ENCODE measurements at places on chromosomes 2 and 18.

GRCh38 chr2:24374301-24374700, 14.0 kb upstream of the ITSN2 start:
- H3K36me3 ChIP-seq: no peaks in the 10 kb centered on the region
- H3K27me3 ChIP-seq: no peaks in the 10 kb centered on the region
- no peak overlapping the region for H3K4me3 ChIP-seq

DNA sequence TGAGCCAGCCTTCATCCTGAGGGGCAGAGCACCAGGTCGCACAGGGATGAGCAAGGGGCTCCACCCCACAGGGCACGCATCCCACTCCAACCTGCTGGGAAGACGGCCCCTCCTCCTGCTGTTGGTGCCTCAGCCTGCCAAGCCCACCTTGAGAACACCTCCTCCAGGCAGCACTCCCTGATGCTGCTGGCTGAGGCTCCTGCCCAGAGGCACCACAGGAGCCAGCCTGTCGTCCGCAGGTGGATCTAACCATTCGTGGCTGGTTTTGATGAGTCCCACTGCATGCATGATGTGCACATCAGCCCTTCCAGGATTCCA, 58.4 kb downstream of the BIN1 start:
- no peak overlapping the region for H3K27ac ChIP-seq
- peaks cover 26% of the 10 kb centered on the region for H3K36me3 ChIP-seq
- no peaks in the 10 kb centered on the region for H3K4me1 ChIP-seq
- no peak for DNase-seq
- no peak overlapping the region for H3K4me3 ChIP-seq

- H3K36me3 ChIP-seq: no peaks in the 10 kb centered on the region
- H3K4me3 ChIP-seq: no peak overlapping the region
- H3K27me3 ChIP-seq: no peaks in the 10 kb centered on the region
- no peaks in the 10 kb centered on the region for H3K4me1 ChIP-seq
- no peak overlapping the region for H3K27ac ChIP-seq
Observed at GRCh38 chr18:62773691-62774090, 58.4 kb downstream of the PHLPP1 start.

- no peak overlapping the region for H3K27ac ChIP-seq
- H3K4me3 ChIP-seq: no peak overlapping the region
- DNase-seq: no peak
- H3K27me3 ChIP-seq: no peaks in the 10 kb centered on the region
Observed at GRCh38 chr2:5227062-5227699, 465.0 kb upstream of the SOX11 start.

DNA sequence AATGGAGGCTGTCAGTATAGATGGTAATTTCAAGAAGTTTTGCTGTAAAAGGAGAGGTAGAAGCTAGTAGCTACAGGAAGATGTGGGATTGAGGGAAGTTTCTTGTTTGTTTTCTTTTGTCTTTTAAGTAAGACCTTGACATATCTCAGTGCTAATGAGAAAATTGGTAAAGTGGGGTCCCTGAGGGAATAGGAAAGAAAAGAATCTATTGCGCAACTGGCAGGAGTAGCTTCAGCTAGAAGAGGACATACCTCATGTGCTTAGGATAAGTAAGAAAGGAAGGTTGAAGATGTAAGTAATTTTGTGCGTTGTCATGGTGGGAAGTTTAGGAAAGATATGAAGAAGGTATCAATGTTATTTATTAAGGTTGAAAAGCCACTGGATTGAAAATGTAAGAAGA, 8.4 kb upstream of the IKZF2 start:
- no peaks in the 10 kb centered on the region for H3K4me1 ChIP-seq
- DNase-seq: no peak
- no peaks in the 10 kb centered on the region for H3K27me3 ChIP-seq
- no peak overlapping the region for H3K27ac ChIP-seq
- no peak overlapping the region for H3K4me3 ChIP-seq

DNA sequence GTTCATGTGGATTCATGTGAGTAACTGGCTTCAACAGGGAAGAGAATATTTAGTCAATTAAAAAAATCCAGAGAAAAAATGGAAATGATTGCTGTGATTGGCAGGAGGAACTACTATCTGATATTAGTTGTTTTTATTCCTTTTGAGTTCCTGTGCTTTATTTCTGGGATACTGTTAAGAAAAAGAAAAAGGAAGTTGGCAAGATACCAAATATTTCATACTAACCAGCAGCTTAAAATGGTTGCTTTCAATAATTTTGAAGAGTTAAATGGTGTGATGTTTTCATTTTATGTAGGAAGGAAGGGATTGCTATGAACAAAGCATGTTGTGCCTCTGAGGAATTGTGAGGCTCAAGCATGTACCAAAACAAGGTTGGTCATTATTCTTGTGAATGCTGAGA, 8.1 kb upstream of the MTX2 start:
- H3K4me1 ChIP-seq: no peaks in the 10 kb centered on the region
- H3K36me3 ChIP-seq: no peaks in the 10 kb centered on the region
- H3K27ac ChIP-seq: no peak overlapping the region
- no peaks in the 10 kb centered on the region for H3K27me3 ChIP-seq

DNA sequence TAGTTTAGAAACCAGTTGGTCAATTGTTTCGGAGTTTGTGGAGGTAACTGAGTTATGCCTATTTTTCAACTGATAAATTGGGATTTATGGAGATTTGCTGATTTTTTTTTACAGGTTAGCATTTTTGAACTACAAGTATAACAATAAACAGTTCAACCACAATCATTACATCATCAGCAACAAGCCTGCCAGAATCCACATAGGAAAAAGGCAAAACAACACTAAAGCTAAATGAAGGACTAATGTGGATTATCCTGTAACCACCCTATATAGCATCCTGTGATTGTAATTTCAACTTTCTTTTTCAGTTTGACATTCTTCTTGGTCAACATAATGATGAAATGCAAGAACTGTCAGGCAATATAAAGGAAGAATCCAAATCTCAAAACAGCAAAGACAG, 76.5 kb downstream of the CCDC102B start:
- no peaks in the 10 kb centered on the region for H3K36me3 ChIP-seq
- no peak overlapping the region for H3K27ac ChIP-seq
- H3K27me3 ChIP-seq: no peaks in the 10 kb centered on the region
- no peaks in the 10 kb centered on the region for H3K4me1 ChIP-seq

DNA sequence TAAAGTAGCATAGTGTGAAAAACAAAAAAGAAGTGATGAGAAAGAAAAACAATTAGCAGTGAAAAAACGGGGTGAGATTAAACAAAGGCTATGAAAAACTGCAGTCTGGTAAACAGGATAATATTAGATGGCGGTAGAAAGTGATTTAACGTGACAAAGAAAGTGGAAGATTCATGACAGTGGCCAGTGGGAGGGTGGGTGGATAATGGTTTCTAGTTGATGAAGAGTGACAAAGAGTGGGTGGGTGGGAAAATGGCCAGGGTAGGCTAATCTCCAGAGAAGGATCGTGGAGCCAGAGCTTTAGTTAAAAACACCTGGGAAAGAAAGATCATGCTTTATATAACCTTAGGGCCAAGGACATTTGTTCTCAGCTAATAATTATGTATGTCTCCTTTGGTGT, 1667.8 kb downstream of the LRP1B start:
- H3K27me3 ChIP-seq: no peaks in the 10 kb centered on the region
- no peak overlapping the region for H3K4me3 ChIP-seq
- H3K27ac ChIP-seq: no peak overlapping the region
- DNase-seq: no peak
- H3K36me3 ChIP-seq: no peaks in the 10 kb centered on the region
- no peaks in the 10 kb centered on the region for H3K4me1 ChIP-seq
